ENCODE measurements at places on chromosomes 7 and 10.

- no peak for DNase-seq
Measured at GRCh38 chr10:77841711-77842375, 84.7 kb downstream of the DLG5 start.

DNA sequence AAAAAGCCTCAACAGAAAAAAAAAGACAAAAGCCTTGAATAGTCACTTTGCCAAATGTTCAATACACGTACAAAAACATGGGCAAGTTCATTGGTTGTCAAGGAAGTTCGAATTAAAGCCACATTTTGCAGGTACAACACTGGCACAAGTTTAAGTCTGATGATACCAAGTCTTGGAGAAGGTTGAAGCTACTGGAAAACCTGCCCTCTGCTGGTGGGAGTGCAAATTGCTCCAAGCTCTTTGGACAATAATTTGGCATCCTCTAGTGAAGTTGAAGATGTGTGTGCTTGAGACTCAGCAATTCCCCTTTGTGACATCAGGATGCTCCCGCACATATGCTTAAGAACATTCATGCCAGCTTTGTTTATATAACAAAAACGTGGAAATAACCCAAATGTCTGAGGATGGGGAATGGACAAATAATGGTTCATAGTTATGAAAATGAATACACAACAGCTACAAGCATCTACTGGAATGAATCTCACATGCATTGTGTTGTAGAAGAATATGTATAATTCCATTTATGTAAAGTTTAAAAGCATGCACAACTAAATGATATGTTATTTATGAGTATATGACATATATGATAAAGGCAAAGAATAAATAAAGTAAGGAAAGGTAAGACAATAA, 120.0 kb upstream of the PLPP4 start:
- DNase-seq, result peak; percentile 56

DNA sequence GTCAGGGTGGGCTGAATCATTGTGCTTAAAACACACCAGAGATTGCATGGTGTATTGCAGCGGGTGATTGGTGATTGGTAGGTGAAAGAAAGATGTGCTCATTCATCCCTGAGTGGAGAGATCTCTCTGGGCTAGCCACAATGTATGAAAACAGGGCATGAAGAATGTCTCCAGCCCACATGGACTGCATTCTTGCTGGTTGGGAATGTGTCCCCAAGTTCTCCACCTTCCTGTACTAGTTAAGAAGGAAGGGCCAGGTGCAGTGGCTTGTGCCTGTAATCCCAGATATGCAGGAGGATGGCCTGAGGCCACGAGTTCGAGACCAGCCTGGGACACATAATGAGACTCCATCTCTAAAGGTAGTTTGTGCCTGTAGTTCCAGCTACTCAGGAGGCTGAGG, 113.8 kb upstream of the LANCL2 start:
- DNase-seq, result no peak

DNA sequence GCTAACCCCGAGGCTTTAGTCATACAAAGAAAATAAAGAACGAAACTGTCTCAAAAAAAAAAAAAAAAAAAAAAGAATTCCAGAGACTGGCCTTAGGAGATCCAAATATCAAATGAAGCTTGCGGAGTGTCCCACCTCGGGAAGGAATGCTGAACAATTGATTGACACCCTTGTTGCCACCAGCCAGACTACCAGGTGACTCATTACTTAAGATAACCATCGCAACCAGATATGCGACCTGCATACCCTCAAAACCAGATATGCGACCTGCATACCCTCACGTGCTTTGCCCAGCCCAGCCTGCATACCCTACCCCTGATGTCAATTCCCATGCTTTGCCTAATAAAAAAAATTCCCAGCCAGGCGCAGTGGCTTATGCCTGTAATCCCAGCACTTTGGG, 2.7 kb upstream of the PRKRIP1 start:
- DNase-seq, result no peak

GRCh38 chr7:43825391-43825808, 43.9 kb downstream of the MRPS24 start:
- DNase-seq, result no peak

GRCh38 chr10:32132357-32132946, 76.2 kb upstream of the KIF5B start:
- DNase-seq, result no peak

DNA sequence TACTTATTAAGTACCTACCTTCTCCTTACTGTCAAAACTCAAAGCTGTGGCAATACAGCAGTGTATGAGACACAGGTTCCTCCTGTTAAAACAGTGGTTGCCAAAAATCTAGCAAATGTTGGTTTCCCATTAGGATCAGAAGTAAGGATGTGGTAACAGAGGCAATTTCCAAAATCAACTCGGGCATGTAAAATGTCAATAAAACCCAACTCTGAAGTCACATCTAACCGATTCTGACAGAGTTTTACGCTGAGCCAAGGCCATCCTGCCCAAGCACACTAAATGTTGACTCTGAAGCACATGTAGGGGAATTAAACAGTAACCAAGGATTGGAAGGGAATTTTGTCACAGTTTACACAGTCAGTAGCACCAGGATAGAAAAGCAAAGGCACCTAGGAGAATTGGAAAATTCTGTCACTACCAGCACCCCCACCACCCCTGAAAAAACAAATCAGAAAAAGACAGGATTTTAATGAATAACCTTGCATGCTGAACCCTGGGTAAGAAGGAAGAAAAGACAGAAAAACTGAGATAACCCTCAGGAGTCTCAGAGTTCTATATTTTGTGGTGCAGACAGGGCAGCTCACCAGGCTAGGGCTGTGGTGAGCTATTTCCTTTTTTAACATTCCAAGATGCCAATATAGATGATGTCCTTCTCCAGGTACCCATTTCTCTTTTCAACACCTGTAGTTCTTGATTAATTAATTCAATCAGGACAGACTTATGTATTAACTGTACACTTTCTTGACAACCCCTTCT, 119.5 kb downstream of the DOCK4 start:
- no peak for DNase-seq

- no peak for DNase-seq
Measured at GRCh38 chr7:79334841-79335240, 118.6 kb downstream of the MAGI2 start.

Data from activated CD4-positive, alpha-beta T cell treated with anti-CD3 and anti-CD28 coated beads, Interleukin-10, Interleukin-2, amounts not matched to agents 100 ng/mL and 50 ng/mL, durations not matched to agents 16 hours and 8 hours (primary cell).